ENCODE measurements at places on chromosomes 12 and 14.

GRCh38 chr12:11723993-11724392, 74.5 kb downstream of the ETV6 start:
- no peak for DNase-seq

DNA sequence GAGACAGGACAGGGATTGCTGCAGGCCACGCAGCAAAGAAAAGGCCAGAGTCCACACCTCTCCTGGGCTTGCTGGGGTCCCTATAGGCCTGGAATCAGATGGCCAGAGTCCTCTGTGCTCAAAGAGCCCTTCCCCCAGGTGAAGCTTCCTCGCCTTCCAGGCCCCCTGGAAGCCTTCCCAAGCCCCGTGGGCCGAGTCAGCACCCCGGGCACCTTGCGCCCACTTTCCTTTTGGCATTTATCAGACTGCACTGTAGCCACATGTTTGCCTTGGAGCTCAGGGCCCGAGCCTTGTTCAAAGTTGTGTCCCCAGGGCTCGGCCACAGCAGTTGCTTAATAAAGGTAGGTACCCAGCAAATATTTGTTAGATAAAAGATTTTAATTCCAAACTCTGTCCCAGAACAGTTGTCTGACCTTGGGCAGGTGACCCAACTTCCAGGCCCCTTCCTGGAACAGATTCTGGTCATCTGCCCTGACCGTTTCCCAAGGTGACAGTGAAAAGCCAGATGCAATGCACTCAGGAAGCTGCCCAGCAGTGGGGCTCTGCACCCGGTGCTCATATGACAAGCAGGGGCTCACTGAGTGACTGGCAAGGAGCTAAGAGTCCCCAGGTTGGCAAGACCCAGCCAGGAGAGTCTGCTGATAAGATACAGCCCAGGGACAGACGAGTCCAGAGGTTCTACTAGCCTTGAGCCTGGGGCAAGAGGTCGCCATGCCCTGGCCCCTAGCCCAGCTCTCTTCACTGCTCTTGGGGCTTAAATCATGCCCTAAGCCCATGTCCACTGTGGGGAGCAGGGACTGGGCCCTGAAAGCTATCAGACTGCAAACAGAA, 81.2 kb downstream of the PITPNM2 start:
- no peak for DNase-seq

DNA sequence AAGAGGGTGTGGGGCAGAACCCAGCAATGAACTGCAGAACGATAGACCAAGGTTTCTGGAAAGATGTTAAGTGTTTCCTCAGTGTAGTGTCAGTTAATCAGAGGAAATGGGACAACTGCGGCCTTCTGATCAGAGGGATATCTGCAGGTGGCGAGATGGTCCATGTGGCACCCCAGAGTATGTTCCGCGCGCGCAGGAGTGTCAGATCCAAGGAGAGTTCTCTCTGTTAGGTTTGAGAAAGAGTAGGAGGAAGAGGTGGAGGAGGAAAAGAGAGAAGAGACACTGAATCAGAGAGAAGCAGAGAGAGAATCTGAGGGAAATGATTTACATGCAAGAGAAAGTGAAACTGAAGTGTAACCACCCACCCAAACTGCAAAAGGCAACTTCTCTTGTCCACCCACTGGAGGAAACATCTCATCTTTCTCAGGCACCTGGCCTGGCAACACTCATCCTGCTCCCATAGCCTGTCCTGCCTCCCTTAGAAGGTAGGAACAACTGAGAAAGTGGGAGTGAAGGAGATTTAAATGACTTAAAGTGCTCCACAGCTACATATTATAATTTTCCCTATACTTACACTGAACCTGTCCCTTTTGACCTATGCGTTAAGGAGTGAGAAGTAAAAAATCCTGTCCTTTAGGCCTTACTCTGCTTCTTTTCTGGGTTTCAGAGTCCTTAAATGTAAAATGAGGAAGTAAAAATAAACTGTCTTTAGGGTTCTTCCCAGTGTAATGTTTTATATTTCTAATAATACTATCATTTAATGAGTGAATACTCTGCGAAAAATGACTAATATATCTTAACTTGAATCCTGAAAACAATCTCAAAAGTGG, 6.8 kb upstream of the TESPA1 start:
- DNase-seq, result no peak

DNA sequence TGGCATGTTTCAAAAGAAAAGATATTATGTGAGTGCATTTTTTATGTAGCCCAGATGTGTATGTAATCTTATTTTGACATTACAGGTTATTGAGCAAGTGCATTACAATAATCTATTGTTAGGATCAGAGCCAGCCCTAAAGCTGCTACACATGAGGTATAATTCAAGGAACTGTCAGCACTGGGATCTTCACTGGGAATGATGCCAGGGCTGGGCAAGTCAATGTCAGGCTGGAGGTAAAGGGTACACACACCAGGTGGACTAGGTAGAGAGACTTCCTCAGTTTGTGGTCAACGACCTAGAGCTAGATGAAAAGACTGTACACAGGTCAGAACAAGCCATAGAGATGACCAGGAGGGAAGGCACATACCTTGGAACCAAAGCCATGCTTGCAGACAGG, 15.4 kb downstream of the TRIM9 start:
- DNase-seq, result no peak

GRCh38 chr14:65222440-65222858, 120.1 kb upstream of the MAX start:
- no peak for DNase-seq

GRCh38 chr12:70248876-70249275, 5.6 kb downstream of the CNOT2 start:
- no peak for DNase-seq

DNA sequence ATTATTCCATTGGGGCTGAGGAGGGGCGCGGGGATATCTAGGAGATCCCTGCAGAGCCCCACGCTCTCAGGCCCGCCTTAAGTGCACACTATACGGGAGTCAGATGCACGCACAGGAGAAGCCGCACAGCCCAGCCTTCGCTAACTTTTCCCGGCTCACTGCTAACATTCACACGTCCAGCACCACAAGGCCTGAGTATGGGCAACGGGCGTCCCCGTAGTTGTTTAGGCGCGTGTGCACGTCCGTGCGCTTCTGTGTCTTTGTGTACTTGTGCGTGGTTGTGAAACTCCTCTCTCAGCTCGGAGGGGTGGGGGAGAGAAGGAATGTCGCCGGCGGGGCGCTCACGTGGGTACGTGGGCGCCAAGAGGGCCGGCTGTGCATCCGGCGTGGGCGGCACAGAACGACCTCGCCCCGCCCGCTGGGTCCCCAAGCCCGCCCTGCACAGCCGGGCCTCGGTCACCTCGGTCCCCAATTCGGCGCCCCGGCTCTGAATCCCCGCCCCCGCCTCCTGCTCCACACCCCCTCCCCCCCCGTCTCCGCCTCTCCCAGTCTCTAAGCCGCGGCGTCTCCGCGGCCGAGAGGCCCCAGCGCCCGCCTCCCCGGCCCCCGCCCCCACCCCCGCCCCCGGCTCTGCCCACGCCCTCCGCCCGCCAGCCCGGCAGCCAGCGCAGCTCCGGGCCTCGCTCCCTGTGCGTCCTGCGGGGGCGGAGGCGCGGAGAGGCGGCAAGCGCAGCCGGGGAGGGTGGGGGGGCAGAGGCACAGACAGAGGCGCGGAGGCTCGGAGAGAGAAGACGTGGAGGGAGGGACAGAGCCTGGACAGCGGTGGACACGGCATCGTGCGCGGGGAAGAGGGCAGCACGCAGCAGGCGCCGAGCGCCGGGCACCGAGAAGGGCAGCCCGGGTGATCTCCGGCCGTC, at the start of gene NAB2:
TSS of gene NAB2 (plus strand) at position 761 of the 917 bp plus-strand sequence. CDS start 158 bp downstream, outside the sequence.
- DNase-seq, result peak; percentile 95

- DNase-seq, result no peak
Measured at GRCh38 chr12:122029620-122030423, 8.1 kb downstream of the BCL7A start.

- DNase-seq, result no peak
Measured at GRCh38 chr12:119391673-119392072, 57.1 kb downstream of the CCDC60 start.

GRCh38 chr12:94077209-94077608, 71.2 kb upstream of the PLXNC1 start:
- no peak for DNase-seq

DNA sequence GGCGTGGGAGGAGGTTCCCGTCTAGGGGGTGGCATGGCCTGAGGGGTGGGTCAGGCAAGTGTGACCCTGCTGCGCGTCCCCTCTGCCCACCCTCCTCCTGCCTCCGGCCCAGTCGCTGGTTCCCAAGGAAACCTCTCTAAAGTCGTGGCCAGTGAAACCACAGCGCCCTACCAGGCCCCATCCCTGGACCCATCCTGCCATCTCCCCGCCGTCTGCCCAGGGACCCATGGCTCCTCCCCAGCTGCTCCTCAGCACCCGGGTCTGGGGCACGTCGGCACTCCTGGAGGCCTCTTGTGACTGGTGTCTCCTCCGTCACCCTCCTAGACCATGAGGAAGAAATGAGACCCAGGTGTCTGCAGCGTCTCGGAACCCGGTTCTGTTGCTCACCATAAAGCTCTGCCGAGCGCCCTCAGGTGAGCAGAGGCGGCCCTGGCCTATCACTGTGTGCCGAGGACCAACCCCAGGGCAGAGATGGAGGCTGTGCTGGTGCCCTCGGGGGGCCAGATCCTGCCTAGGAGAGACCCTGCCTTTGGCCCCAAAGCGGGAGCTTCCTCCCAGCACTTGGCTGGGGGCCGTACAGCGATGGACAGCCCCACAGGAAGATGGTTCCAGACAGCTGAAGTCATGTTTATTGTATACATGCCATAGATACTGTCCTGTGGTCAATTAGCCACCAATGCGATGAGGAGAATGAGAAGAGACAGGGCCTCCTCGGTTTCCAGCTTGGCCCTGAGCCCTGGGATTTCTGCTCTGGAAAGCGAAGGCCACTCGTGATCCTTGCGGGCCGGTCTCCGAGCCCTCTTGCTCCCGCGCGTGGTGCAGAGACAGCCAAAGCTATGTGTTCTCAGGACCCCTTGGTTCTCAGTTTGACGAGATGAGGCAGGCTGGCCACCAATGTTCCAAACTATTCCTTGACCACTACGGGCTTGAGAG, 222.5 kb upstream of the RTL1 start:
- no peak for DNase-seq

- no peak for DNase-seq
Measured at GRCh38 chr12:6959058-6959804, 8.1 kb downstream of the PTPN6 start.

GRCh38 chr14:68668028-68668427, 124.8 kb downstream of the ZFP36L1 start:
- no peak for DNase-seq

DNA sequence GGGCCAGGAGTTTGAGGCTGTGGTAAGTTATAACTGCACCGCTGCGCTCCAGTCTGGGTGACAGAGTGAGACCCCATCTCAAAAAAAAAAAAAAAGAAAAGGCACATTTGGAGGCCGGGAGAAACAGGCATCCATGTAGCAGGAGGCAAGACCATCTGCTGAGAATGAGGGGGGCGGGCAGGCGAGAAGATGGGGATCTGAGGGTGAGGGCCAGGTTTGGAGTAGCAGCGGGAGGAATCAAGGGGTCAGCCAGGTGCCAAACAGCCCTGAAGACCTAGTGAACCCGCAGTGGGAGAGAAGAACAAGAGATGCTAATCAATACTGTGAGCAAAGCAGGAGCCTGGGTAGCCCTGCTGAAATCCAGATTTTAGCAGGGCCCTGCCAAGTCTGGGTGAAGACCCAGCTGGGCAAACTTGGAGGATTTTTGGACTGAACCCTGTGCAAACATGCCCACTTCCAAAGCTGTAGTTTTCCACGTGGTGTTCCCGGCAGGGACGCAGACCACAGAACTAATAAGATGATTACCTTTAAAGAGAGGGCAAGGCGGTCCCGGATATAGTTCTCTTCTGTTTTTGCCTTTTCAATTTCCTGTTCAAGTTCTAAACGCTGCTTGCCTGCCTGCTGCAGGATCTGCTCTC, 61.0 kb downstream of the NIN start:
- DNase-seq, result no peak

GRCh38 chr14:23566778-23567185, 809 bp downstream of the AP1G2 start:
- DNase-seq, result no peak

DNA sequence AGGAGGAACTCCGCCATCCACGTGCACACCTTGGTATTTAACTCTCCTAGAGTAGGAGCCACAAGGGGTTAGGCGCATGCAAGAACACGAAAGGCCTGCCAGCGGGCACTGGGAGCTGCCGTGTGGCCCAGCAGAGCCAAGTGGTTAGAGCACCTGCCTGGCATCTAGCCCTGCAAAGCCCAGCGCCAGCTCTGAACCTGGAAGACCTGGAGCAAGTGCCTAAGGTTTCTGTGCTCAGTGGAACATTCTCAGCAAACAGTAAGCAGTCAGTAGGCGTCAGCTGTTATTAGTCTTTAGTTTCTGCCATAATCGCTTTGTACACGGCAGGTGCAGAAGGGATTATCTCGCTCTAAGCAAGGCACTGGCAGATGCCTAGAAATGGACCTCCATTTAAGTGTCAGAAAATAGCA, 55.4 kb downstream of the SETD3 start:
- no peak for DNase-seq

DNA sequence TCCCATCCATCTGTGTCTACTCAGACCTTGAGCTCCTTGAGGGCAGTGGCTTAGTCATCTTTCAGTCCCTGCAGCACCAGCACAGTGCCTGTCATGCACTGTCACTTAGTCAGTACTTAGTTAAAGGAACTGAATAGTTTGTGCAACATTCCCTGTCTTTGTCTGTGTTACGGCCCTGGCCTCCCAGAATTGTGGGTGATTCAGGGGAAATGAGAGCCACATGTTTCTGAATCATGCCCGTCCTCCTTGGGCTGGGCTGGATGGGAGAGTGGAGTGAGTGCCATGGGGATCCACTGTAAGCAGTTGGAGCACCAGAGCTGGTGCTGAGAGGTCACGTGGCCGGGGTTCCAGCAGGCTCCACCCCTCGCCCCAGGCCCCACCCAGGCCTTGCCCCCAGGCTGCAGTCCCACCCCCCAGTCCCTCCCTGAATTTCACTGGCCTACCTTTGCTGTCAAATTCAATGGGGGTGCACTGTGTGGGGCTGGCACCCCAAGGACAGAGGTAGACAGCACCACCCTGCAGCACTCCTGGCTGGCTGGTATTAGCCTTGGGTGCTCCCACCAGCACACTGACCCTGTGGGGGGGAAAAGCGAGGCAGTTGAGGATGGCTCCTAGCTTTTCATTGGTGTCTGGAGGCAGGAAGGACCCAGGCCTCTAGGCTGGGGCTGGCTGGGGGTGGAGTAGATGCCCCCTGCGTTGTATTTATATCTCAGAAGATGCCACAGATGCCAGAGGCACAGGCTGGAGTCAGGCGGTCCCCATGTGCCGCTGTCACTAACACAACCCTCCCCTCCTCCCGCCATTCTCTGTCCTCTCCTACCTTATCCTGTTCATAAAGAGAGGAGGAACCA, 7.5 kb downstream of the ITGA5 start:
- peak; percentile 73 for DNase-seq

GRCh38 chr12:87274594-87275245, 754.5 kb downstream of the C12orf50 start:
- DNase-seq, result no peak

DNA sequence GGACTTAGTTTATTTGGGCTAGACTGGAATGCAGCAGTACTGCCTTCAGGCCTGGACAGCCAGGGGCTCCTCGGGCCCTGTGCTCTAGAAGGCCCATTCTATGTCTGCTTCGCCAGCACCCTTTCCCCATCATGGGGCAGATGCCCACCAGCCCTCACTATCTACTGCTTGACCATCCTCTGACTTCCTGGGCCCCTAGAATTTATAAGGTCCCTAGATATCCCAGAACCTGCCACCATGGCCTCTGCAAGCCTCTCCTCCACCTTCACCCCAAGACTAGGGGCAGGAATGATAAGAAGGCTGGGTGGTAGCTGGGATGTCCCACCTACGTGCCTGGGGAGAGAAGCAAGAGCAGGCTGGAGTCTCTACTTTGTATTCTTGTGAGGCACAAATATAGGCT, 58.8 kb upstream of the STRN3 start:
- no peak for DNase-seq
